ENCODE measurements at places on chromosomes 12 and 14. TPM values are rescaled to one million over a fixed set of nuclear protein-coding genes. Genes with fewer than 3 reads are reported as not detected.

GRCh38 chr14:105529569-105530284 lies 3.3 kb downstream of the TMEM121 start:
- no peaks in the 10 kb centered on the region for H3K36me3 ChIP-seq
- H3K27me3 ChIP-seq, result peaks cover 23% of the 10 kb centered on the region
- no peak for DNase-seq
- no peak overlapping the region for H3K27ac ChIP-seq
- H3K4me1 ChIP-seq, result peaks cover 39% of the 10 kb centered on the region

Gene LRP1-AS
- total RNA-seq, result not detected

Gene APOF
- not detected for total RNA-seq

Gene TAS2R8
- not detected for total RNA-seq

Gene COX14
- 52.8 TPM for total RNA-seq

GRCh38 chr14:68137704-68138619 lies 318.4 kb downstream of the RAD51B start:
- H3K27ac ChIP-seq, result no peak overlapping the region
- no peak for DNase-seq
- H3K36me3 ChIP-seq, result no peaks in the 10 kb centered on the region
- no peaks in the 10 kb centered on the region for H3K4me1 ChIP-seq

- peak overlapping the region; percentile 81 for H3K27ac ChIP-seq
- H3K4me1 ChIP-seq, result peaks cover 87% of the 10 kb centered on the region
- DNase-seq, result peak; percentile 33
- H3K4me3 ChIP-seq, result peak overlapping the region; percentile 98
- H3K36me3 ChIP-seq, result peaks cover 85% of the 10 kb centered on the region
- no peaks in the 10 kb centered on the region for H3K27me3 ChIP-seq
These were observed 4.8 kb downstream of the DGKA start for GRCh38 chr12:55935738-55936151.

Gene IFNG-AS1
- 0.55 TPM for total RNA-seq

Gene SLC4A8
- total RNA-seq, result 1.3 TPM

Gene ANKS1B
- total RNA-seq, result 0.16 TPM

- H3K27me3 ChIP-seq, result no peaks in the 10 kb centered on the region
- no peak for DNase-seq
- H3K36me3 ChIP-seq, result no peaks in the 10 kb centered on the region
- no peak overlapping the region for H3K27ac ChIP-seq
- H3K4me3 ChIP-seq, result no peak overlapping the region
These were observed 1552.1 kb downstream of the AACS start for GRCh38 chr12:126617312-126617711.

DNA sequence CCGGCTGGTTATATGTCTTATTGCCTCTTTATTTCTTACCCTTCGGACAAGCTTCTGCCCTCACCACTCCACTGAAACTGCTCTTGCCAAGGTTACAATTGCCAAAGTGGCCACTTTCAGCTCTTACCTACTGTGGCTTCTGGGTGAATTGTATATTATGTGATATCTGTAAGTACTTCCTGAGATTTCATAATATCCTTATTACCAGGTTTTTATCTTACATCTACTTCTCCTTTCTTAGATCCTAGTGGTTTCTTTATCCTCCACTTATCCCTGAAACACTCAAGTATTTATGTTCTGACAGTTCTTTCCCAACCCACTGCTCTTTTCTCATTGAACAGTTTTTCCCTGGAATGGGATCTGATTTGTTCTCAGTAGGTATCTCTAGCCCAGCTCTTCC lies 10.5 kb downstream of the CELA1 start:
- H3K27ac ChIP-seq, result no peak overlapping the region
- H3K4me3 ChIP-seq, result no peak overlapping the region
- no peak for DNase-seq
- H3K36me3 ChIP-seq, result no peaks in the 10 kb centered on the region
- peaks cover 14% of the 10 kb centered on the region for H3K4me1 ChIP-seq

Gene CLEC12A
- 0.42 TPM for total RNA-seq

Gene RASAL1
- 2.7 TPM for total RNA-seq

Gene DACT1
- 1.3 TPM for total RNA-seq

GRCh38 chr12:1332327-1332726 lies 262.1 kb downstream of the FBXL14 start:
- no peak overlapping the region for H3K27ac ChIP-seq
- peaks cover 2% of the 10 kb centered on the region for H3K36me3 ChIP-seq
- DNase-seq, result no peak
- no peak overlapping the region for H3K4me3 ChIP-seq
- no peaks in the 10 kb centered on the region for H3K27me3 ChIP-seq
- no peaks in the 10 kb centered on the region for H3K4me1 ChIP-seq

Gene CLMN
- 0.67 TPM for total RNA-seq

Measured in CD4-positive, alpha-beta T cell (primary cell).